ENCODE measurements at places on chromosomes 1 and 21. TPM values are rescaled to one million over a fixed set of nuclear protein-coding genes. Genes with fewer than 3 reads are reported as not detected.

PODN gene
- total RNA-seq = not detected

EXO1 gene
- total RNA-seq = 144 TPM

GRCh38 chr1:107499139-107499744, 358.4 kb downstream of the NTNG1 start:
- no peak for DNase-seq

CA6 gene
- total RNA-seq = not detected

GRCh38 chr1:37919277-37919676, 27.6 kb downstream of the INPP5B start:
- no peak for DNase-seq

GJC2 gene
- 0.72 TPM for total RNA-seq

GRCh38 chr1:11501491-11501897, 22.5 kb downstream of the DISP3 start:
- no peak for DNase-seq

DNA sequence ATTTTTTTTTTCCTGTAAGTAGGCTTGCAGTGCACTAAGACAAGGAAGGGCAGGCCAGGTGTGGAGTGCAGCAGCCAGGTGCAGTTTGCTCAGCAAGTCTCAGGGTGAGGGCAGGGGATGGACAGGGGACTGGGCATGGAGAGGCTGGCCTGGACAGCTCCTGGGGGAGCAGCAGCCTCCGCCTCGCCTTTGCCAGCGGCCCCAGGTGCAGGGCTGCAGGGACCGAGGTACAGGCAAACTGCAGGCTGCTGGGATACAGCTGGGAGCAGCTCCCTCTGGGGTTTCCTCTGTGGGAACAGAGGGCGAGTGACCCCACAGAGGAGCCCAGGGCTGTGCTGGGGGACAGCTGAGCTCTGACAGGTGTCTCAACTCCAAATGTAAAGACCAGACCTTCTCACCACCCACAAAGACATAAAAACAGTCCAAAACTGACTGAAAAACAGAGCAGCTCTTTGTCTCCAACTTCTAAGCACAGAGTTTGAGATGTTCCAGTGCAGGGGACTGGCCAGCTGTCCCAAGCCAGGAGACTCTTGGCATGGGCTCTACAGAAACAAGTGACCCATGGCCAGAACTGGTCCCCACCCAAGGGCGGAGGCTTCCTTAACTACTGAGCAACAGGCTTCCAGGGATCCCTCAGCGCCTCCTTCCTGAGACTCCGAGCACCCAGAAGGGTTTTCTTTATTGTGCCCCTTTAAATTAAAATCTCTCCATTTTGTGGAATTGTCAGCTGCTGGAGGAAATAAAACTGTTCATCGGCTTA, 27.7 kb upstream of the AJAP1 start:
- DNase-seq = no peak

GRCh38 chr1:19640363-19641316, 3.5 kb upstream of the NBL1 start:
- DNase-seq = no peak
